Inflammatory macrophage treated with lipopolysaccharide for 1 hour (primary cell): ENCODE measurements at places on chromosomes 3 and 15.

GRCh38 chr3:110267304-110267845 lies 804.2 kb upstream of the NECTIN3 start:
- no peak for DNase-seq

DNA sequence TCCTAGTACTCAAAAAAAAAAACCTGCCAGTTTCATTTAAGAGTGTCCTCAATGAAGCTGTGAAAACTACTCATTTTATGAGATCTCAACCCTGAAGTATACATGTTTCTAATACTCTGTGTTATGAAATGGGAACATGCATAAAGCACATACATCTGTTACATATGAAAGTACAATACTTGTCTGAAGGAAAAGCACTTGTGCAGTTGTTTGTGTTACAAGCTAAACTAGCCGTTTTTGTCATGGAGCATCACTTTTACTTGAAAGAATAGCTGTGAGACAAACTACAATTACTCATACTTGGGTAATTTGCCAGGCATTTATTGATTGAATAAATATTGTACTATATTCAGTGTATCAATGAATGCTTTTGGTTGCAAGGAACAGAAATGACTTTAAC lies 72.7 kb downstream of the TIPARP start:
- no peak for DNase-seq

GRCh38 chr15:61115679-61116078 lies 113.4 kb downstream of the RORA start:
- DNase-seq: no peak

DNA sequence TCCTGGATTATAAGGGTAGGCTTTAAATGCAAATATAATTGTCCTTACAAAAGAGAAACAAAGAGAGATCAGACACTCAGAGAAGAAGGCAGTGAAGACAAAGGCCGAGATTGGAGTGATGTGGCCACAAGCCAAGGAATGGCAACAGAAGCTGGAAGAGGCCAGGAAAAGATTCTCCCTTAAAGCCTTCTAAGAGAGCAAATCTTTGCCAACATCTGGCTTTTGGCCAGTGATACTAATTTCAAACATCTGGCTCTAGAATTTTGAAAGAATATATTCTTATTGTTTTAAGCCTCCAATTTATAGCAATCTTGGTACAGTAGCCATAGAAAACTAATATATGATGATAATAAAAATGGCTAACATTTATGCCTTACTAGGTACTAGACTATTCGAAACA lies 615.8 kb upstream of the ZNF385D start:
- no peak for DNase-seq

DNA sequence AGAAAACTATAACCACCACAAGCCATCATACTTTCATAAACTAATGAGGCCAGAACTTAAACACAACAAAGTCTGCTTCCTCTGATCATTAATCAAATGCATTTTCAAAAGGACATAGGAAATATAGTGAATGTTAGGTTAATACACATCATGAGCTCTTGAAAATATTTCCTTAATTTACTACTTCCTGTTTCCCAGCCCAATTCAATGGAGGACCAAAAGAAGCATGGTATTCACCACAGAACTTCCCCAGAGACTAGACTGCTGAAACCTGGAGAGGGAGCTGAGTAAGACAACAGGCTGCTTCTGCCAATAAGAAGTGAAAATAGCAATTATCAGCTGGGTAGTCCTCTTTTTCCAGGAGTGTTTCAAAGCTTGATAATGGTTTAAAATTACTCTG lies 250.3 kb downstream of the ULK4 start:
- DNase-seq: peak; percentile 19

DNA sequence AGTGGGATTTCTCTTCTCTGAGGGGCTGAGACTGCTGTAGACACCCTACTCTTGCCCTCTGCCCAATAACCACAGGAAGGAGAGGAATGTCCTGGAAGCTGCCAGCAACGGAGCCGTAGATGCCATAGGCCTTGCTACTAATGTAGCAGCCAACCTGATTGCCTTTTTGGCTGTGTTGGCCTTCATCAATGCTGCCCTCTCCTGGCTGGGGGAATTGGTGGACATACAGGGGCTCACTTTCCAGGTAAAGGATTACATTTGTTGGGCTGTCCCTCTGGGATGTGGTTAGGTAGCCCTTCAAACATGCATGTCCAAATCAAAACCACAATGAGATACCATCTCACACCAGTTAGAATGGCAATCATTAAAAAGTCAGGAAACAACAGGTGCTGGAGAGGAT lies 16.1 kb downstream of the SLC28A2 start:
- no peak for DNase-seq

DNA sequence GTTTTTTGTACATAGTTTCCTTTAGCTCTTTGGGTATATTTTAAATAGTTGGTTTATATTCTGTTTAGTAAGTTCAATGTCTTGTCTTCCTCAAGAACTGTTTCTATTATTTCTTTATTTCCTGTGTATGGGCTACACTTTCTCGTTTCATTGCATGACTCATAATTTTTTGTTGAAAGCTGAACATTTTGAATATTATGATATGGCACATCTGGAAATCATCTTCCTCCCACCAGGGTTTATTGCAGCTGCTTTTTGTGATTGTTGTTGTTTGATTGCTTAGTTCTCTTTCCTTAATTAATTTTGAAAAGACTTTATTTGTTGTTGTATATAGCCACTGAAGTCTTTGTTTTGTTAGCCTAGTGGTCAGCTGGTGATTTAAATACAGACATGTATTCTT lies 43.8 kb downstream of the LSM3 start:
- DNase-seq: no peak

DNA sequence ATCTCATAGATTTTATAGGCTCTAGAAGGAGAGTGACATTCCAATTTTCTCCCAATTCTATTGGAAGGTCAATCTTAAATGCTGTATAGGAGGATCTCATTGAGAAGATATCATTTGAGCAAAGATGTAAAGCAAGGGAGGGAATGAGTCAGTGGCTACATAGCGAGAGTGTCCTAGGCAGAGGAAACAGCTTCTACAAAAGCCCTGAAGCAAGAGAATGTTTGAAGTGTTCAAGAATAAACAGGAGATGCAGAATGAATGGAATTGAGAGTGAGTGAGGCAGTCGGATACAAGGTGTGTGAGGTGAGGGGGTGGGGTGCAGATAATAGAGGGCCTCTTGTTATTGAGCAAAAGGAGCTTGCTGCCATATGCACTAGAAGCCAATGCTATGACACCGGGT lies 545.9 kb downstream of the IGSF11 start:
- DNase-seq: no peak

DNA sequence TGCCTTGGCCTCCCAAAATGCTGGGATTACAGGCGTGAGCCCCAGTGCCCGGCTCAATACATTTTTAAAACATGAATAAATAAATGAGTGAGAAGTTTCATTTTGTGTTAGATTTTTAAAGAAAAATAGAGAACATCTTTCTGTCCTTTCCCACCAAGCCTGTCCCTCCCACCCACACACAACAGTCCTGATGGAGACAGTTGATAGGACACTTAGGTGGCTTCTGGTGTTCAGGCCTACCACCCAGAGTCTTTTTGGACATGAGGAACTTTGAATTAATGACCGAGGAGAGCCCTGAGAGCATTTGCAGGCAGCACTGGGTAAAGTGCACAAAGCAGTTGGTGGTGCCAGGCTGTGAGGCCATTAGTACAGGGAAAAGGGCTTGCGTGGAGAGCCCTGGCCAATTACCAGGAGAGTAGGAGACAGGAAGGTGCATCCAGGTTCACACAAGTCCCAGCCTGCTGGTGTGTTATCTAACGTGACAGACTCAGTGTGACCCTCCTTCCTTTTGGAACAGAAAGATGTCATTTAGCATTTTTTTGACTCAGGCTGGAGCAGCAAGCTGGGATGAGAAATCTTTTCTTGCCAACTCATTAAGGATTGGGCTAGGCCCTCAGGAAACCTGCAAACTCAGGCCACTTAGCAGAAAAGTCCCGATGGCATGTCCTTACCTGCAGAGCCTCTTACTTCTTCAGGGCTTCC lies 103.6 kb downstream of the PDCD6IP start:
- no peak for DNase-seq

DNA sequence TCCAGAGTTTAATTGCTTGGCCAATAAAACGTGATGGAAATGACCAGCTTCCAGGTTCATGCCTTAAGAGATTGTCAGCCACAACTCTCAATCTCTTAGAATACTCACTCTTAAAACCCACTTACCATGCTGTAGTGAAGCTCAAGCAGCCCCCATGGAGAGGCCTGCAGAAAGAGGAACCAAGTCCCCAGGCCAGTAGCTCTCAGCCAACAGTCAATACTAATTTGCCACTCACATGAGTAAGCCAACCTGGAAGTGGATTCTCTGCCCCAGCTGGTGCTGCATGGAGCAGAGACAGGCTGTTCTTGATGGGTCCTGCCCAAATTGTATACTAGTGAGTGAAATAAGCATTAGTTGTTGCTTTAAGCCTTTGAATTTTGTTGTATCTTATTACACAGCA lies 155.9 kb downstream of the OXSM start:
- DNase-seq: no peak

DNA sequence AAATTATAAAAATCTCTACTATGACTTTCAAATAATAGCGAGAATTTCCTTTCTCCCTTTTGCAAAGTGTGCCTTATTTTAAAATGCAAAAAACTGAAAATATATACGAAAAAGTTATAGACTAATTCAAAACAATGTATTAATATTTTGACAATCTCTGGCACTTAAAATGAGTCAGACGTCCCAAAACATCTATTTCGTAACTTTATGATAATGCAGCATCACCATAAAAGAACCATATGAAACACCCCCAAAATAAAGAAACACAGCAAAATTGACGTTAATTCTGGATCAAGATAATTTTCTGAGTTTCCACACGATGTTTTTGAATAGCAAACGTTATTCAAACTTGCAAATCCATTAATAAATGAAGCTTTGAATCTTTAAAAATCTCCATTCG lies 1.0 kb downstream of the COPS2 start:
- DNase-seq: peak; percentile 18

GRCh38 chr15:35751413-35752133 lies 205.6 kb upstream of the DPH6 start:
- peak; percentile 31 for DNase-seq

GRCh38 chr15:44435893-44436667 lies 8.7 kb downstream of the CTDSPL2 start:
- no peak for DNase-seq

- DNase-seq: no peak
These were observed 10.9 kb upstream of the LYSMD4 start for GRCh38 chr15:99744142-99744541.

DNA sequence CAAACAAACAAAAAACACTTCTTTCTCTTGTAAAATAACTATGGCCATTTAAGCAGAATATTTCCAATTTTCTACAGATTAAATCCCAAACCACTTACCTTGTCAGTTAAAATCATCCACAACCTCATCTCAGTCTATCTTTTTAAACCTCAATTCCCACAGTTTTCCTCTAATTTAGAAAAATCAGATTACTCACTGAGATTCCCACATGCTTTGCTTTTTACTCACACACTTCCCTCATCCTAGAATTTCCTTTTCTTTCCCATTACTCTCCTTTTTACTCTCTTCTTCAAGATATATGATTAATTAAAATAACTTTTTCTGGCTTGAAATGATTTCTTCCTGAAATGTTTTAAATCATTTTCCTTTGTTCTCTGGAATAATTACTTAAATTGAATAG lies 790.7 kb downstream of the ROBO1 start:
- no peak for DNase-seq

DNA sequence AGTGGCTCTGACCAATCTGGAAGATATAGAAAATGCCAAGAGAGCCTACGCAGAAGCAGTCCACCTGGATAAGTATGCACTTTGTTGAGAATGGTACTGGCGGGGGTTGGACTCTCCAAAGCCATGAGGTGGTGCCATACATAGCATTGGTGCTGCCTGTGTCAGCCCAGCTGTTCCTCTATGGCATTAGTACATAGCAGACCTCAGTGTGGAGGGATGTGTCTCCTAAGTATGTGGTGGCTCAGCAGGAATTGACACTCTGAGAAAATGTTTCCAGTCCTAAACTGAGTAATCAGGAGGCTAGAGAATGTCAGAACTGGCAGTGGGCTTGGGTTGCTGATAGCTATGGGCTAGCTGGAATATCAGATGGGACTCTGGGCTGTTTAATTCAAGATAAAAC lies 48.4 kb downstream of the ADPGK start:
- DNase-seq: no peak

GRCh38 chr3:127889461-127889863 lies 25.6 kb upstream of the KBTBD12 start:
- DNase-seq: peak; percentile 37

DNA sequence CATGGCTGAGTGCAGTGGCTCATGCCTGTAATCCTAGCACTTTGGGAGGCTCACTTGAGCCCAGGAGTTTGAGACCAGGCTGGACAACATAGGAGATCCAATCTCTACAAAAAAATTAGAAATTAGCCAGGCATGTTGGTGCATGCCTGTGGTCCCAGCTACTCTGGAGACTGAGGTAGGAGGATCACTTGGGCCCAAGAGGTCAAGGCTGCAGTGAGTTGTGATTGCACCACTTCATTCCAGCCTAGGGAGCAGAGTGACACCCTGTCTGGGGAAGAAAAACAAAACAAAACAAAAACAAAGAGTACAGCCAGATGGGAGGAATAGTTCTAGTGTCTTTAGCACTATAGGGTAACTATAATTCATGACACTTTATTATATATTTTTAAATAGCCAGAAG lies 26.2 kb upstream of the COMMD4 start:
- DNase-seq: no peak

GRCh38 chr3:155673421-155673820 lies 71.5 kb downstream of the PLCH1 start:
- no peak for DNase-seq

- no peak for DNase-seq
These were observed 846 bp upstream of the POLG start for GRCh38 chr15:89335298-89336041.

DNA sequence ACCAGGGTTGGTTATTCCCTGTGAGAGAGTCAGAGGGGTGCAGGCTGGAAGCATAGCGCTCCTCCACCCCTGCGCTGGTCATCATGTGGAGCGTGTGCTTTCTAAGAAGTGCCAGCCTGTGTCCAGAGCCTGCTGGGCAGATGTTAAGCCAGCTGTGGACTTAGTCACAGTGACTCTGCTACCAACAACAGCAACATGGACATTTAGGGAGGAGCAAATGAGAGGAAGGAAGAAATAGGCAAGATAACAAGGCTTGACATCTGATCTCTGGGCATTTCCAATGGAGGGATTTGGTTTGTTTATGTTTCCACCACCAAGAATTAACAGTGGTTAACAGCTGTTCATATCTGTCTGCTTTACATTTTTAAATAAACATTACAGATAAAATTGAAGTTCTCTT lies 36.4 kb upstream of the MYZAP start:
- no peak for DNase-seq

GRCh38 chr3:110646496-110646895 lies 425.1 kb upstream of the NECTIN3 start:
- DNase-seq: no peak

DNA sequence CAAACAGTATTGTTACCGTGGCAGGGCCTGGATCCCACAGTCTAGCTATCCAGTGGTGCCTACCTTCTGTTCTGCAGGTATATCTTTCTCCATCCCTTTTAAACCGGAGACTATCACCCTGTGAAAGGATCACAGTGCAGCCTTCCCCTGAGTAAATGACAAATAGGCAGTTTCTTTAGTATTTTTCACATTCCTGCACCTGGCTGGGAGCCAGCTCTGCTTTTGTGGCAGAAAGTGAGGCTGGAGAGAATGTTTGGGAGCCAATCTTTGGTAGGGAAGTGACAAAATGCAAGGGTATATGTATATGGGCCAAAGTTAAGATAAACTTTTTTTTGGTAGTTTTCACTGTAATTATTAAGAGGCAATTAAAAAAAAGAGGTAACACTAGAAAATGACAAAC lies 54.8 kb downstream of the ARHGEF26 start:
- no peak for DNase-seq
